ENCODE measurements at places on chromosomes 5 and 9.

GRCh38 chr5:122442938-122443337 lies 130.9 kb downstream of the SNCAIP start:
- DNase-seq, result no peak

GRCh38 chr9:135299239-135299590 lies 180.4 kb upstream of the PPP1R26 start:
- DNase-seq, result no peak

DNA sequence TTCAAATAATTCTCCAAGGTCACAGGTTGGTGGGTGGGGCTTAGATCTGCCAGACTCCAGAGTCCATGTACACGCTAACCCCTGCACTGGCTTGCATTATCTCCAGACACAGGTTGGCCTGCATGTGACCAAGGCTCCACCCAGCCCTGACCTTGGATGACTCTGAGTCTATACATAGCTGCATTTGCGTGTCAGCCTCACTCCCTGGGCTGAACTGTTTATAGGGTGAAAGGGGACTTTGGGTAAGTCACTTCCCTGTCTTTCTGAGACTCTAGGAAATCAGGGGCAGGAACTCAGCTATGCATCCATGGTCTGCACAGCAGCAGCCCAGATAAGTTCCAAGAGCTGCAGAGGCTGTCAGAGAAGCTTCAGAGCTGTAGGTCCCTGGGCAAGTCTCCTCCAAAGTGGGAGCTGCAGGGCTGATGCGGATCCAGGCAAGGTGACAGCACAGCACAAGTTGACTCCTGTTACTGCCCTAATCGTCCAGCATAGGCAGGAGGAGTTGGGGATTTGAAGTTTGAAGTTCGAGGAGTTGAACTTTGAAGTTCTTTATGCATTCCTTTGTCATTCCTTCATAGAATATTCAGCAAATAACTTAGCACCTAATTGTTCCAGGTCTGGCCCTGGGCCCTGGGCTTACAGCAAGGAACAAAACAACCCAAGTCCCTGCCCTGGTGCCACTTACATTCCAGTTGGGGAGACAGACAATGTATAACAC lies 53.4 kb downstream of the SLC22A5 start:
- DNase-seq, result no peak

GRCh38 chr9:131347376-131348020 lies 46.4 kb upstream of the PRRC2B start:
- DNase-seq, result no peak

- no peak for DNase-seq
These were observed 91.9 kb upstream of the NEURL1B start for GRCh38 chr5:172548981-172549687.

DNA sequence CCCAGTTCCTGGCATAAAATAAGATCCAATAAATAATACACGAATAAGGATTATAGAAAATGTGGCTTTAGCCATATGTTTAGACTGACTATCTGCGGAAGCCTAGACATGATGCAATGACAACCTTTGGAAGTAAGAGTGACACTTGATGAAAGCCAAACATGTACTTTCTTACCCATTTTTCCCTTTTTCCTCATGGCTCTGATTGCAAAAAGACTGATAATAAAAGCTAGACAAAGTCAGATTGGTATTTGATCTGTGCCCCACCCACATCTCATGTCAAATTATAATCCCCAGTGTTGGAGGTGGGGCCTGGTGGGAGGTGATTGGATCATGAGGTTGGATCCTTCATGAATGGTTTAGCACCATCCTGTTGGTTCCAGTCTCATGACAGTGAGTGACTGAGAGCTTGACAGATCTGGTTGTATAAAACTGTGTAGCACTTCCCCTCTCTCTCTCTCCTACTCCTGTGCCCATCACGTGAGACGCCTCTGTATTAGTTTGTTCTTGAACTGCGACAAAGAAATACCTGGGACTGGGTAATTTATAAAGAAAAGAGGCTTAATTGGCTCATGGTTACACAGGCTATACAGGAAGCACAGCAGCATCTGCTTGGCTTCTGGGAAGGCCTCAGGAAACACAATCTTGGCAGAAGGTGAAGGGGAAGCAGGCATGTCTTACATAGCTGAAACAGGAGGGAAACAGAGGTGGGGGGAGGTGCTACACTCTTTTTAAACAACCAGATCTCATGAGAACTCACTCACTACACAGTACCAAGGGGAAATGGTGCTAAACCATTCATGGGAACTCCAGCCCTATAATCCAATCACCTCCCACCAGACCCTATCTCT lies 243.4 kb upstream of the PIK3R1 start:
- no peak for DNase-seq

DNA sequence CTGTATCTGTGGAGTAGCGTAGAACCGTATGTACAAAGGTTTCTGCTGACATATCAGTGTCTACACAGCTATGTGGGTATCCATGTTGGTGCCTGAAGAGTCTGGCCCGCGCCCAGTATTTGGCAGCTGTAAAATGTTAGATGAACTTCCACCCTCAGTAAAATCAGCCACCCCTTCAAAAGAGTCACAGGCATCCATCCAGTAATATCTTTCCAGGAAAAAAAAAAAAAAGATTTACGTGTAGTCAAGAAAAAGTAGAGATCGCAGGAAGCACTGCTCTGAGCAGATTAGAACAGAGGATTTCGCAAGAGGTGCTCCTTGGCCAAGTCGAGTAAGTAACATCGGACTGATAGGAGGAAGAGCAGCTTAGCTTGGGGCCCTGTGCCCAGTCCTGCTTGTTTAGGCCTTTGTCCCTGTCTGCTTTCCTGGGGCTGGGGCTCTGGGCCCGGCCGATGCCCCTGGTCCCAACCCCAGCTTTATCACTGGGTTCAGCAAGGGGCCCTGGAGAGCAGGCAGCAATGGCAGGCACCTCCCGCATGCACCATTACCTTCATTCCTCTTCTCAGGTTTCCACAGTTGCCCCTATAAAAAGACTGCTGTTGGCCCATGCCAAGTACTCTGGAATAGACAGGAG lies 21.2 kb downstream of the DAPK1 start:
- DNase-seq, result no peak

GRCh38 chr5:172171118-172171517 lies 16.9 kb downstream of the STK10 start:
- DNase-seq, result no peak

DNA sequence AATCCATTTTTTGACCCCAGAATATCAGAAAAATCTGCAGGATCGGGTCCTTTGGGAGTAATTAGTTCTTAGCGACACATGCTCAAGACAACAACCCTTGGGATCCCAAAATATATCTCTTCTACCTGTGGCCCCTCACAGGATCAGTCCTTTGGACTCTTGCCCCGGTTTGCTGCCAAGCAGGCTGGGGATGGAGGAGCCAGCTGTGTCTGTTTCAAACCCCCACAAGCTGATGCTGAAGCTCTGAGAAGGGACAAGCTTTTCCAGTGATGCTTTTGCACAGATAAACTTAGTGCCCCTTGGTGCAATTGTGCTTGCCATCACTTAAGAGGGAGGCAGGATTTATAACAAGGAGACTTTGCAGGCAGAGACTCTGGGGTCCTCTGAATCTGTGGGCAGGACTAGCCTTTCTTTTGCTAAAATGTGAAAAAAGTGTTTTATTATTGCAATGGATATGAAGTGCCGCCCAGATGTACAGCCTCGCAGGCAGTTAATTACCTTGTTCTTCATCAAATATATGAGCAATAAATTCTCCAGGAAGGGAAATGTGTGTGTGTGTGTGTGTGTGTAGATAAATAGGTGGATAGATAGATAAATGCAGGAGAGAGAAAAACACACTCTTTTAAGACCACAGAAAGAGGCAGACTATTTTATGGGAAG lies 9.6 kb upstream of the LHX2 start:
- no peak for DNase-seq

GRCh38 chr5:171562822-171563221 lies 143.4 kb downstream of the FGF18 start:
- DNase-seq, result peak; percentile 6

Data from stimulated activated naive CD8-positive, alpha-beta T cell treated with anti-CD3 and anti-CD28 coated beads, Interleukin-15, Interleukin-2, amounts not matched to agents 100 U/mL and 50 U/mL, for 24 hours (primary cell).